Thymus (tissue), 14 donors: ENCODE measurements at places on chromosomes 2 and 18. TPM values are rescaled to one million over a fixed set of nuclear protein-coding genes. Genes with fewer than 3 reads are reported as not detected.

The PSTPIP2 gene
- 8.1 TPM for polyA plus RNA-seq

The AAMP gene
- polyA plus RNA-seq, result 67.2 TPM

The KCNIP3 gene
- polyA plus RNA-seq, result 5.3 TPM

The IL37 gene
- polyA plus RNA-seq, result 0.43 TPM

The LRP1B gene
- 0.18 TPM for polyA plus RNA-seq

The CYP26B1 gene
- polyA plus RNA-seq, result 5.6 TPM

The TMEM200C gene
- 0.18 TPM for polyA plus RNA-seq

The HNMT gene
- 17.0 TPM for polyA plus RNA-seq

- DNase-seq, result no peak
Observed at GRCh38 chr2:237456200-237456843, 30.7 kb upstream of the MLPH start.

DNA sequence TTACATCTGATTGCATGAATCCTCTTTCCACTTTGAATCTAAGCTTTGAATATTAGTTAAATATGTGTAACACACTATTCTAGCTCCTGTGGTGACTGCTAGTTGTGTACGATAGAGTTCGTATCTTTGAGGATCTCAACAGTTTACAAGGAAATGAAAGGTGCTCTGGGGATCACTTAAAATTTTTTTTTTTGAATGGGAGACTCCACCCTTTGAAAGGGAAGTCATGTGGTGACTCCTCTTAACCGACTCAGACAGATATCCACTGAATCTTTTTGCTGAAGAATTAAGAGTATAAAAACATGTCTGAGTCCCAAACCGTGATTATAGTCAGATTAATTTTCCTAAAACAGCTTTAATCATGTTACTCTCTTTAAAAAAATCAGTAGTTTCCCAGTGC is 4.0 kb downstream of the CLIP4 start:
- no peak for DNase-seq

DNA sequence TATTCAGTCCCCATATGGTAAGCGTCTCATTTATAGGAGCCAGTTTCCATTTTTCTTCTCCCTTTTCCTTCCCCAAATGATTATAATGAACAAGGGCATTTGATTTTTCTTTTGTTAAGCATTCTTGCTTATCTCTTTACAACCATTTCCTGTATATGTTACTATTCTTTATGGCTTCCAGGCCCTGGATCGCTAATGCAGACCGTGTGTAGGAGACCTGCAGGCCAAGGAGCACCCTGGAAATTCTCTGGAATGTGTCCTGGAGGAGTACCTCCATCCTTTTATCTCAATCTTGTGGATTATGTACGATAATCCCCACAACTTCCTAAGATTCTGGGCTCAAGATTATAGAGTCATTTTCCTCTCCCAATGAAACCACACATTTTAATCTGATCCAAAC is 439.6 kb upstream of the MMADHC start:
- no peak for DNase-seq

DNA sequence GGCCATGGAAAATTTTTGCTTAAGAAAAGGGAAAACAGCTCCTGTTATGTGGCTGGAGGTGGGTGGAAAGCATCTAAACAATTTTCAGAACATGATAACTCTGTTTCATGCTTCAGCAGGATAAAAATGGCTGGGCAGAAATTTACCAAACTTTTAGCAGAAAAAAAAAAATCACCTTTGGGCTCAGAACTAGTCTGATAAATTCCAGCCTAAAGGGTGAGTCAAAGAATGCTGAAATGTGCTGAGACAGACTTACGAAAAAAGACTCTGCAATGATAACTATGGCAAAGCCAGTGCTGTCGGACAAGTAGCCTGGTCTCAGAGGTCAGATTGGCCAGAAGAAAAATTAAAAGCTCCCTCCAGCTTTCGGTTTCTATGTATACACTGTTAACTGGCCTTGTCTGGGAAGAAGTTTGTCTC is 123.6 kb downstream of the LRATD1 start:
- no peak for DNase-seq

GRCh38 chr2:217149087-217149660 is 289.3 kb upstream of the TNP1 start:
- DNase-seq, result no peak

GRCh38 chr2:59277671-59278070 is 1036.5 kb upstream of the FANCL start:
- DNase-seq, result no peak

DNA sequence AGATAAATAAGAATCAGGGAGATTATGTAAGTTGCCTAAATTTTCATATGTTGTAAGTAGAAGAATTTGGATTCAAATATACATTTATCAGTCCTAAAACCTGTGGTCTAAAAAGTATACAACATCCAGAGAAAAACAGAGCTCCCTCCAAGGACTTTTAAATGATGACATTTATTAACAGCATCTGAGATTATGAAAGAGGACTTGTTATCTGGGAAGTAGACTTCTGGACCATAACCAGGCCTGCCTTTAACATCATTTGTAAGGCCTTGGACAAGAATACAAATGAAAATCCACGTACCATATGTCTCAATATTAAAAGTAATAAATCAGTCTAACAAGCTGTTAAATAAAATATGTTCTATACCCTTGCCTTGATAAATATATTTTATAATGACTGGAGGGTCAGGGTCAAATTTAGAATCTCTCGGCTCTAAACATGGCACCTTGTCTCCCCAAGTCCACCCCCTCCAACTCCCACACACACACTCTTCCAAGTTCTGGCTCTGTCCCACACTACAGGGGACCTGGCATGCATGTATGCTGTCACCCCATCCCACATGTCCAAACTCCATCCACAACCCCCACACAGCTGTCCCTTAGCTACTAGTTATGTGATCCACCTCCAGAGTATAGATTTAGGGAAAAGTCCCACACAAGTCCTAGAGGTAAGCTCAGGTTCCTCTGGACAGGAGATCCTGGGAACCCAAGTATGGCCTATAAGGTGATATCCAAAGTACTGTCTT is 382.6 kb downstream of the CDH2 start:
- no peak for DNase-seq

GRCh38 chr18:35155398-35156117 is 85.3 kb upstream of the ZNF397 start:
- DNase-seq, result no peak

DNA sequence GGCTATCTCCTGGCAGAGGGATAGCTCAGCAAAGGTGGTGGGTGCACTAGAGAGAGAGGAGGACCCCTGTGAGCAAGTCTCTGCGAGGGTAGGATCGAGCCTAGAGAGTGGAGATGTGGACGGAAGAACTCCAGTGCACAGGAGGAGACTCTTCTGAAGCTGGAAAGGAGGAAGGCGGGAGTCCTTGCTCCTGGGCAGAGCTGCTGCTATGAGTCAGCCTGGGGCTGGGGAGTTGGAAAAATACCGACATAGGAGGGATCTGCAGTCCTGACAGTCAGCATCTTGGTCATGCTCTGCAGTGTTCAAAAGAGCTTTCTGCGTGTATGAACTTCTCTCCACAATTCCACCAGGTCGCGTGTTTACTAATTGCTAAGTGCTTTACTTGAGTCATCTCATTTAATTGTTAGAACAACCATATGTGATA is 233.8 kb downstream of the LDLRAD4 start:
- DNase-seq, result no peak

GRCh38 chr2:68762100-68762499 is 27.5 kb downstream of the ARHGAP25 start:
- no peak for DNase-seq

DNA sequence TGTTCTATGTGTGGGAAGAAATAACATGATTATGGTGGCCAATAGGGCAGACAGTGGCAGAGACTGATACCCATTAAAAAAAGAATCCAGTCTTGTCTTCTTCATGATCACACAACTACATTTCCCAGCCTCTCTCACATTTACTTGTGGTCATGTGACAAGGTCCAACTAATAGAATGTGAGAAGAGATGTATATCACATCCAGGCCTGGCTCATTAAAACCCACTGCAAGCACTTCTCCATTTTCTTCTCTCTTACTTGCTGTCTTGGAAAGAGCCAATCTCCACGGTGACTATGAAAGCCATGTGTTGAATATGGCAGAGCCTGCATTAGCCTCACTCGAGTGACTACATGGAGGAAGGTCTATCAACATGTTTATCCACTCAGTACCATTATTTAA is 306.2 kb upstream of the ZEB2 start:
- DNase-seq, result no peak
